NCI-H1048 (cell line): ENCODE measurements at places on chromosomes 5 and 9.

DNA sequence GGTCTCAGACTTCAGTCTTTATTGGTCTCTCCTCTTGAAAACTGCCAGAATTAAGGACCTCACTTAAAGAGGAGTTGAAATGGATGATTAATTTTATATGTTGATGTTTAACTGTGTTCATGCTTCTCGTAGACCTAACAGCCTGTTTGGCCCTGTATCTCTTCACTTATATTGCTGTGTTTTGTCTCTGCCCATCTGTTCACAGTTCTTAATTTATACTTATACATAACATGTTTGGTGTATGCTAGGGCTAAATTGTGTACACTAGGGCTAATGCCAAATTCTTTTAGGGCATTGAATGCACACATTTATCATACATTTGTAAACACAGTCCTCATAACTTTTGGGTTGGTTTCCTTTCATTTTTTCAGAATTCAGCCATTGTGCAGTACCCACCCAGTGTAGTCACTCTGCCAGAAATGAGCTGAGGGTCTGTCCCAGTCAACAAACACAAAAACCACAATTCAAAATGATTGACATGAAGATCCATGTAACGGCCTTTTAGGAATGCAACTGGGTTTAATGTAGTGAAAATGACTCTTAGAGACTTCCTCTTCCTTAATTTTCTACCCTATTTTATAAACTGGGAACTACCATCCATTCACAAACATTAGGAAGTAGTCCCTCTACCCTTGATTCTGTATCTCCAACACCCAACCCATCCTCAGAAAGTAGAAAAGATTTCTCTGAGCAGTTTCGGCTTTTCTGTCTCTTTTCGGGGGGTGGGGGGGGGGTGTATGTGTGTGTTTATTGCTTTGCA lies 668.8 kb upstream of the KLF4 start:
- no peak for DNase-seq

DNA sequence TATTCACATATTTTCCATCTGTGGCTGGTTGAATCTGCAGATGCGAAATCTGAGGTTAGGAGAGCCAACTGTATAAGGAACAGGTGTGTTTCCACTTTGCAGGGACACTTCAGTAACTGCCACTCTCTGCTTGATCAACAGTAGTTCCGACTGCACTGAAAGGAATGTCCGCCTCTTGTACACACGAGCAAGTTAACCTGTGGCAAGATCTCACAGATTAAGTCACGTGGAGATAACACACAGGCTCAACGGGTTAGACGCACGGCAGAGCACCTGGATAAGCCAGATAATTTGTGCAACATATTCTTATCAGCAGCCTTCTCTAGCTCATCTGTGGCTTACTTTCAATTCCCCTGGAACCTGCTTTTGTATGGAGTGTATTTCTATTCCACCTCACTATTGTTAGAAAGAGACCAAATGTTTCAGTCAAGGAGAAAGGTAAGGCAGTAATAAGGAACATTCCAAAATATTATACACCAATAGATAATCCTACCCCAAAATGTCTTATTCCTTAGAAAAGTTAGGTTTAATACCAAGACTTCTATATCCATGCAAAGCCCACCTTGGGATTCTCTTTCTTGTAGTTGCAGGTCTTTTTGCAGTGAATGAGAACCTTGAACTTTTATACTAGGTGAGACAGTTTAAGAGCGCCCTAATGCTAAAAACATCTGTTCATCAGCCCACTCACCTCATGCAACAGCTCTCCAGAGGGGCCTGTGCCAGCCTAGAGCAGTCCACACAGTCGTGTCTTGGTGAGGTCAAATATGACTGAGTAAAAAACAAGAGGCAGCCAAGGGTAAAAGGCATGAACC lies 6.5 kb upstream of the C9 start:
- no peak for DNase-seq

GRCh38 chr5:54401515-54401914 lies 54.0 kb upstream of the HSPB3 start:
- DNase-seq, result no peak

DNA sequence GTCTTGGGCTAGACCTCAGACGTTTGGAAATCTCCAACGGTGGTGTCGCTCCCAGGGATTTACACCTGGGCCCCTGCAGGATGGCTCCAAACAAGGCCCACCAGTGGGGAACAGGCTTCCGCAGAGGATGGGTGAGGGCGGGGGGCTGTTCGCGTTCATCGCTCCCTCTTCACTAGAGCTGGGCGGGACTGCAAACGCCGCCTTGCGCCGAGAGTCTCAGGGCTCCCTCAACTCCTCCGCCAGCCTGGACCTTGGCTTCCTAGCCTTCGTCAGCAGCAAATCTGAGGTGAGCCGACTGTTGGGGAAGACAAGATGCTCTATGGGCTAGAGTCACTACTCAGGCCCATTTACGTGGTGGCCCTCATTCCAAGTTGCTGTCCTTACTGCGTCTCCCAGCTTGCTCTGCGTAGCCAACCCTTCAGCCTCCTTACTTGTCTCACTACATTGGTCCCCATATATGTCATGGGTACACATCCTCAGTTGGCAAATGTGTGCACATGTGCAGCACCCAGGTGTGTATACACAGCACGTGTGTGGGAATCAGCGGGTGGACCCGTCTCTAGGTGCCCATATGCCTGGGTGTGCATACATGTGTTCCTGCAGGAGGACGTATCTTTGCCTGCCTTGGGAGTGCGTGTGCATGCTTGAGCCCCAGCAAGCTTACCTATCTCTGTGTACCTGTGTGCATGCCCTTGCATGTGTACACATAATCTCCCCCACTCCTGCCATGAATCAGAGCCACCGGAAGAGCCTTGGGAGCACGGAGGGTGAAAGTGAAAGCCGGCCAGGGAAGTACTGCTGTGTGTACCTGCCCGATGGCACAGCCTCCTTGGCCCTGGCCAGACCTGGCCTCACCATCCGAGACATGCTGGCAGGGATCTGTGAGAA lies 10.5 kb downstream of the RGS14 start:
- no peak for DNase-seq

DNA sequence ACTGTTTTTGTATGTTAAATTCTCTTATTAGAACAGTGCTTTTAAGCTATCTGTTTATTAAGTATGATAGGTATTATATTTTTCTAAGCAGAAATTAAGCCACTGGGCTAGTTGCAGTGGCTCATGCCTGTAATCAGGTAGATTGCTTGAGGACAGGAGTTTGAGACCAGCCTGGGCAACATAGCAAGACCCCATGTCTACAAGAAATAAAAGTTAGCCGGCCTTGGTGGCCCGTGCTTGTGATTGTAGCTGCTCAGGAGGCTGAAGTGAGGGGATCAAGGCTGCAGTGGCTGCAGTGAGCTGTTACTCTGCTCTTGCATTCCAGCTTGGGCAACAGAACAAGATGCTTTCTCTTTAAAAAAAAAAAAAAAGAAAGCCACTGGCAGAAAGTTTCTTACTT lies 45.0 kb upstream of the LRRC70 start:
- no peak for DNase-seq

DNA sequence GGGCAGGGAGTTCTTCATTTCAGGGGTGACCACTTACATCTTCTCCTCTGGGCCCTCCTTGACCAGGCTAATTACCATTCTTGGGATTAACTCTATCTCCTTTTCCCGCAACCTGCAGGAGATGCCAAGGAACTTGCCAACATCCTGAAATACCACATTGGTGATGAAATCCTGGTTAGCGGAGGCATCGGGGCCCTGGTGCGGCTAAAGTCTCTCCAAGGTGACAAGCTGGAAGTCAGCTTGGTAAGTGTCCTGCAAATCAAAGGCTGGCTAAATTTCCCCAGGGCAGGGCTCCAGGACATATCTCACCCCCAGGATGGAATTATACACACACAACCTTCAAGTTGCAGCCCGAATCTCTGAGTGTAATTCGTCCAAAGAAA lies 30.2 kb downstream of the TGFBI start:
- no peak for DNase-seq

DNA sequence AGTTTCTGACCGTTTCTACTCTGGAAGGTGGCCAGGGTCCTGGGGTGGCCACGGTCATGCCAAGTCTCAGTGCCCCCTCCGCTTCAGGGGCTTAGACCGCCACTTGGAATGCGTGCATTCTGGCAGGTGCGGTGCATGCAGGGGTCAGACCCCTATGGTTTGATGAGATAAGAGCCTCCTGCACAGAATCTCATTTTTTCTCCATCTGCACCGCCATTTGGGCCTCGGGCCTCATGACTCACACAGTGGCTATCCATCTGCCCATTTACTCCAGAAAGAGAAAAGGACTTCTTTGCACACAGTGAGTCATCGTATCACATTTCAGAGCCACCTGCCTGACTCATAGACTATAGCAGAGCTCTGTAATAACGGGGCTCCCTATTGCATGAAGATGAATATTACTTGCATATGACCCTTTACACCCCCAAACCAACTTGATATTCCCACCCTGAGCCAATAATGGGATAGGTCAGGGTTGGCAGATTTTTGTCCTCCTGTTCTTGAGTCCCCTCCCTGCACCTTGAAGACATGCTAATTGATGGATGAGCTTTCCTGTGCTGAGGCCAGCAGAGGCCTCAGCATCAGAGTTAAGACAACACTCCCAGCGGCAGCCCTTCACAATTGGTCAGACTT lies 157.4 kb downstream of the NR3C1 start:
- no peak for DNase-seq

- DNase-seq, result no peak
These were observed 56.9 kb upstream of the COL15A1 start for GRCh38 chr9:98886691-98887229.

DNA sequence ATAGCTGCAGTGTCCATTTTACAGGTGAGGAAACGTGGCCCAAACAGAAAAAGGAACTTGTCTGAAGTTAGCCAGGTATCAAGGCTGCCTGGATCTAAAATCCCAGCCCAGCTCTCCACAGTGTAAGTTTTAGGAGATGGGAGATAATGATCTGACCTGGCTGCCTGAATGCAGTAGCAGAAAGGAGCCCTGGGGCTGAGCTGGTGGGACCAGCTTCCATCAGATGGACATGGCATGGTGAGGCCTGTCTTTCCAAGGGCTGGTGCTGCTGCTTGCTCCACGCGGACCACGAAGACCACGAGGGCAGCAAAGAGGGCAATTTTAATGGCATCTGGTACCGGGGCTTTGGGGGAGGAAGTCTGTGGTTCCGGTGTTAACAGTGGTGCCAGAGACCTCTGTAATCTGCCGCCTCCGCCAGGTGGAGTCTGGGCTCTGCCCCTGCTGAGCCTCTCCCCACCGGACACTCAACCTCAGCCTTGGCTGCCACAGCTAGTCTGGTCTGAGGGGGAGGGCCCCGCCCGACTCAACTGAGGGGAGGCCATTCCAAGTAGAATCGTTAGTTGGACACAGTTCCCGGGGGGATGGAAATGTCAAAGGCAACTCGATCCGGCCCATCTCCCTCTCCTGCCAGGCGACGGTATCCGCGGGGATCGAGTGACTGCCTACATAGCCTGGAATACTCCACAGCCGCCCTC lies 650 bp downstream of the MYORG start:
- no peak for DNase-seq

DNA sequence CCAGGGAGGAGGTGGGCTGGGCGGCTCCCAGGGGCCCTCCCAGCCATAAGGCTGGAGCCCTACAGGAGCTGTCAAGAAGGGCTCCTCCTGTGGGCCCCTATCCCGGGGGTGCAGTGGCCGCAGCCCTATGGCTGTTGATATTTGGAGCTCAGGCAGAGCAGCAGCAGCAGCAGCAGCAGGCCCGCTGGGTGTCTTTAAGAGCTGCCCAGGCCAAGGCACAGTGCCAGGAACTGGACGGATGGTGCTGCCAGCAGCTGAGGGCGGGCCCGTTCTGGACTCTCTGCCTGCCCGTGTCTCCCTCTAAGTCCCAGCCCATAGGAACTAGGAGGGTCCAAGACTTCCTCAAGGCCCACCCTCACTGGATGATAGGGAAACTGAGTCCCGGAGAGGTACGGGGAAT lies 3.6 kb downstream of the AK1 start:
- DNase-seq, result no peak

DNA sequence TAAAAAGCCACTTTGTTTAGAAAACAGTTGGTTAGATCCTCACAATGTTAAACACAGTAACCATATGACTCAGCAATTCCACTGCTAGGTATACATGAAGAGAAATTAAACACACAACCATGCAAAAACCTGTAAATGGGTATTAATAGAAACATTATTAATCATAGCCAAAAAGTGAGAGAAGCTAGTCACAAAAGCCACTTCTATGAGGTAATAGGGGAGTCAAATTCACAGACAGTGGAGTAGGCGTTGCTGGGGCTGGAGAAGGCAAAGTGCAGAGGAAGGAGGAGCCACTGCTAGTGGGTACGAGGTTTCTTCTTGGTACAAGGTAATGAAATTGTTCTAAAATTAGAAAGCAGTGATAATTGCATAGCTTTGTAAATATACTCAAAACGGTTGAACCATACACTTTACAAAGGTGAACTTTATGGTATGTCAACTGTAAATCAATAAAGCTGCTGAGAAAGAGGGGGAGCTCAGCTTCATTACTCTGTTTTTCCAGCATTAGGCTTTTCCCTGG lies 364.4 kb downstream of the GADD45G start:
- DNase-seq, result no peak

GRCh38 chr9:122029898-122030297 lies 63.2 kb downstream of the TTLL11 start:
- DNase-seq, result no peak

DNA sequence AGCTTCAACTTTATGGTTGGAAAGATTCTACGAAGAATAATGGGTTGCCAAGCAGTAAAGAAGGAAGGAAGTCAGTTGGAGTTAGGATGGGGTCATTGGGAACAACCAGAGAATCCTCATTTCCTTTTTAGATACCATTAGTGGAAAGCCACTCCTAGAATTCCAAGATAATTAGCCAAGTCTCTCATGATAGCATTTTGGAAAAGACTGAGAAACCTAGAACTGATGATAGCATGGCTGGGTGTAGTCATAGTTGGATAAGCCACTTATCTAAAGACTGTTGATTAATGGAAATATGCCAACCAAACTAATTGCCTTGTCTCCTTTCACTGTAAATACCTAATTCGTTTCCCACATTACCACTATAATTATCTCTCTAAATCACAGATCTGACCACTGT lies 377.0 kb downstream of the GLIS3 start:
- DNase-seq, result no peak

GRCh38 chr9:129319938-129320481 lies 141.9 kb upstream of the IER5L start:
- DNase-seq, result no peak

- no peak for DNase-seq
These were observed 673.1 kb upstream of the KLF4 start for GRCh38 chr9:108162664-108163063.

DNA sequence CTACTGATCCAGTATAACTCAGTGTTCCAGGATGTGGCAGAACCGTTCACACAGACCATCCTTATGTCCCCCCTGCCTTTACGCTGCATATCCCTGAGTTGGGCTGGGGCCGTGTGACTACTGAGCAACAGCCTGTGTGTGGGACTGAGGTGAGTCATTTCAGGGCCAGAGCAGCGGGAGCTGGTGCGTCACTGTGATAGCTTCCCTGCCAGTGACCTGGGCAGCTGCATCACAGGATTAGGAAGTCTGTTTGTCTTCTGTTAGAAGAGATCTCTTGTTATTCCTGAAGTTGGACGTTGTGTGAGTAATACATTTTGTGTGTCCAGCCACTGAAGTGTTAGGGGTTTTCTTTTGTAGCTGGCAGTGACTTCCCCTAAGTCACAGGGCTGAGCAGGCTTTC lies 35.6 kb downstream of the TPPP start:
- no peak for DNase-seq

GRCh38 chr9:114718801-114719221 lies 36.8 kb upstream of the TEX48 start:
- no peak for DNase-seq
